Right atrium auricular region (tissue), 2 donors: ENCODE measurements at places on chromosomes 5 and 9. TPM values are rescaled to one million over a fixed set of nuclear protein-coding genes. Genes with fewer than 3 reads are reported as not detected.

Gene CBY3
- total RNA-seq: not detected

Gene FOXD4L6
- total RNA-seq: not detected

Gene GZMA
- 0.55 TPM for total RNA-seq

Gene STOML2
- 114 TPM for total RNA-seq

Gene LCN1
- not detected for total RNA-seq

Gene STKLD1
- total RNA-seq: not detected

Gene FREM1
- total RNA-seq: 2.2 TPM

Gene SLC26A2
- 12.0 TPM for total RNA-seq

Gene SUSD3
- total RNA-seq: 1.6 TPM

Gene WDR38
- total RNA-seq: not detected

Gene ACER2
- total RNA-seq: 3.5 TPM
